ENCODE measurements at places on chromosomes 1 and 21.

DNA sequence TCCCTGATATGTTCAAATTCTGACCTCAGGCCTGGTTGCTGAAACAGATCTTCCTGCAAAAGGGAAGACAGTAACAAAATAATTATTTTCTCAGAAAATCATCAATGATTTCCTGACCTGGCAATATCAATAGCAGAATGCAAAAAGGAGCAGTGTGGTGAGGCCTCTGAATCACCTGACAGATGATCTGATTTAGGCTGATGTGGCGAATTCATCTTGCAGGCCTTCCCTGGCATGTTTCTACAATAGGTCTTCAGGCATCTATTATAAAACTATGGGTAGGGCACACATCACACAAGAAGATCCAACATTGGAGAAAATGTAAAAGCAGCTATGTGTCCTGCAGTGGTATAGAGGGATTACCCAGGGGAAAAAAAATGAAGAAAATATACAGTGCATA is 7.1 kb upstream of the MTF1 start:
- no peak for DNase-seq

GRCh38 chr1:235628316-235629005 is 21.1 kb downstream of the GNG4 start:
- DNase-seq: no peak

DNA sequence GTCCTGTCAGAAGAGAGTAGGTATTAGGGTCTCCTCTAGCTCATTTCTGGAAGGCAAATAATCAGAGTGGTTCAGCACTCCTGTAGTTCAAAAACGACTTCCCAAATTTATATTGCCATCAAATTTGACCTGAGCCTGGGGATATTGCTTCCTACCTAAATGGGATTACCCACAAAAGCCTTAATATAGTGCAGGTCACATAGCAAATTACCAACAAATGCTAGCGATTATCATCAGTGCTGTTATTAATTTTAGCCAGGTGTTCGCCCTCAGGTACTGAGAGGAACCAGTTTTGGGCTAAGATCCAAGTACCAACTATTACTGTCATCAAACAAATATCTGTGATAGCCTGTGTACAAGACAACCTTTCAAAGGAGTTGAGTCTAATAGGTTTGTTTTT is 661.8 kb upstream of the PTBP2 start:
- DNase-seq: no peak

DNA sequence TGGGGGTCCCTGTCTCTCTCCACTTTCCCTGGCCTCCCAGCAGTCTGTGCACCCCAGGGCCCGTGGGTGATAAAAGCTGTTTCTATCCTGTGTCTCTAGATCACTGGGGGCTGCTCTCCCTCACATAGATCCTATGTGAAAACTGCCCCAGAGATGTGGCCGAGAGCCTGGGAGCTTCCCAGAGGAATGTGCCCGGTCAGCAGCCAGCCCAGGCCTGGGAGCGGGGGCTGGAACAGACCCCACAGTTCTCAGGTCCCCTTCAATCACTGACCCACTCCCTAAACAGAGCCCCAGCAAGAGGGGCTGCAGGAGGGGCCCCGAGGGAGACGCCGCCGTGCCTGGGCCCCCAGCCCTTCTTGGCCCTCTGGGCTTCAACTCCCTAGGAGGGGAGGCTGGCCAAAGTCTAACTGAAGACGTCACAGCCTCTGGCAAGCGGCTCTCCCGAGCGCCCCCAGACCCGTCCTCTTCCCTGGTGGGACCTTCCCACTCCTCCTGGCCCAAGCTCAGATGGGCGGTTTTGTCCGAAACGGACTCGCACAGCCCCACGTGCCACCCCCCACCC is 403 bp downstream of the MXRA8 start:
- no peak for DNase-seq

GRCh38 chr1:87786861-87787545 is 458.3 kb downstream of the LMO4 start:
- DNase-seq: no peak

DNA sequence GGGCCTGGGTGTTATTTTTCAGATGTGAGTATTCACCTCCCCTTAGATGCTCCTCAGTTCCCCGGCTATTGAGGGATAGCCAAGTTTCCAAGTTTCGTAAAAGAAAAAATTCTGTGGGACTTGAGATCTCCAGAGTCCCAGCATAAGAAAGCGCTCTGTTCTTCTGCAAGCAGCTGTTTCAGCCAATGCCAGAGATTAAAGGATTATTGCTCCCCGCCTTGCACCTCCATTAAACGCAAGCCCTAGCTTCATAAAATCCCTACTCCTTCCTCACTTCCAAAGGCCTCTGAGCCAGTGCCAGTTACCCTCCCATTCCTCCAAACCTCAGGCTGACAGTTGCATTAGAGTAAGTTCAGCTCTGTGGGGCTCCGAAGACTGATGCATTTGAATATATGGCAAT is 56.4 kb downstream of the CHIA start:
- no peak for DNase-seq

DNA sequence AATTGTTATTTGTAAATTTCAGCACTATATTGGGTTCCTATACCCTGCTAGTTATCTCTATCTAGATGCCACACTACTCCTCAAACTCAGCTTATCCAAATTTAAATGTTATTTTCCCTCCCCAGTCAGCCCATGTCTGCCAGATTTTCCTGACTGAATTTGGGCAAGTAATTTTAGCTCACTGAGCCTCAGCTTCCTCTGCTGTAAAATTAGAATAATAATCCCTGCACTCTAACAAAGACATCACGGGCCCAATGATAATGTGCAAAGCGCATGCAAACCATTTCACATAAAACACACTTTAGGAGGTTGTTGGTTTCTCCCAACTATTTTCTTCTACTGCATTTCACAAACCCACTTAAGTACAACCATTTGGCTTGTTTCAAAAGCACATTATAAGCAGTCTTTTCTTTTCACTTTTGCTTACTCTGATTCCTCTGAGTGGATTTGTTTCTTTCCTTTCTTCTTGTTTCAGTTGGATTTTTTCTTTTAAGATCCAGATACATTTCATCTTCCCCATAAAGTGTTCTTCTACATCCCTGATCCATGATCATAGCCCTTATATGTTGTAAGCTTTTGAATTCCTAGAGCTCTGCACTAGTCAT is 152.8 kb upstream of the DPT start:
- DNase-seq: no peak
